ENCODE measurements at places on chromosomes 3 and 15.

- DNase-seq = no peak
These were observed 16.1 kb downstream of the SLC28A2 start for GRCh38 chr15:45268135-45268534.

- DNase-seq = peak; percentile 43
These were observed 216.9 kb downstream of the IGSF11 start for GRCh38 chr3:118817748-118818165.

DNA sequence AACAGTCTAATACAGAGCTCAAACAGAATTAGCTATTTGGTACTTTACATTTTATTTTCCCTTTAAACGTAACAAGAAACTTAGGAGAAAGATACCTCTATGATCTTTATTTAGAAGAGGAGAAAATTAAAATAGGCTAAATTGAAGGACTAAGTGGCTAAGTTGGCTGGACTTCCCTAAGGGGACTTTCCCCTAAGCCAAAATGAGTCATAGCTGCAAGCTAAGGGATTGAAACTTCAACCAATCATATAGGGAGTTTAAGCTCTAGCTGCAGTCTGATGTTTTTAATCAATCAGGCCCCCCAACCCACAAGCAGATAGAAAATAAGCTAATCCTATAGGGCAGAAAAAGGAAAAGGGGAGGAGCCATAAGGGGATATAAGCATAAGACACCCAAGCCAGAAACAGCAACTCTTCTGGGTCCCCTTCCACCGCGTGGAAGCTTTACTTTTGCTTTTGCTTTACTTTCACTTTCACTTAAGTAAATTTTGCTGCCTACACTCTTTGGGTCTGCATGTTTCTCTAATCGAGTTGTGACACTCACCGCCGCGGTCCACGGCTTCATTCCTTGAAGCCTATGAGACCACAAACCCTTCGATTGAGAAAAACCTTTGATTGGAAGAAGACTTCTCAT, 1108.5 kb upstream of the EPHA6 start:
- peak; percentile 20 for DNase-seq

DNA sequence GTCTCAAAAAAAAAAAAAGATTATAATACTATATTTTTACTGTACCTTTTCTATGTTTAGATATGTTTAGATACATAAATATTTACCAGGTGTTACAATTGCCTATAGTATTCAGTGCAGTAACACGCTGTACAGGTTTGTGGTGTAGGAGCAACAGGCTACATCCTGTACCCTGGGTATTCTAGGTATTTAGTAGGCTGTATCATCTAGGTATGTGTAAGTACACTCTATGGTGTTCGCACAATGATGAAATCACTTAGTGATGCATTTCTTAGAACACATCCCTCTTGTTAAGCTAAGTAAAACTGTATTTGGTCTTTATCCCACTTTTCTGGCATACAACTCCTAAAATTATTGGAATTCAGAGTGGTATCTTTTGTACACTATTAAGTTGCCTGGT, 77.8 kb downstream of the CDC25A start:
- no peak for DNase-seq

DNA sequence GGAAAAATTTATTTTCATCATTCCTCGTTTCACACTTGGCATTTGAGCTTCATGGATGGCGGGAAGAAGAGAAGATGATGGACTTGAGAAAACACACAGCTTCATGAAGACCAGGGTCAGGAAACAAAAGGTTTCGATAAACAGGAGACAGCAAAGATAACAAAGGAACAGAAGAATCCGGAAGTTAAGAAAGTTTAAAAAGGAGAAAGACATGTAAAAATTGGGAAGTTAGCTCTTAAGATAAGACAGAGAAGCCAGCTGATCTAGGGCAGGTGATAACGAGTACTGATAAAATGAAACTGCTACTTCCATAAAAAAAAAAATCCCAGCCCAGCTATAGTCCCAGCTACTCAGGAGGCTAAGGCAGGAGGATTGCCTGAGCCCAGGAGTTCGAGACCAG, 23.9 kb downstream of the IL5RA start:
- no peak for DNase-seq

DNA sequence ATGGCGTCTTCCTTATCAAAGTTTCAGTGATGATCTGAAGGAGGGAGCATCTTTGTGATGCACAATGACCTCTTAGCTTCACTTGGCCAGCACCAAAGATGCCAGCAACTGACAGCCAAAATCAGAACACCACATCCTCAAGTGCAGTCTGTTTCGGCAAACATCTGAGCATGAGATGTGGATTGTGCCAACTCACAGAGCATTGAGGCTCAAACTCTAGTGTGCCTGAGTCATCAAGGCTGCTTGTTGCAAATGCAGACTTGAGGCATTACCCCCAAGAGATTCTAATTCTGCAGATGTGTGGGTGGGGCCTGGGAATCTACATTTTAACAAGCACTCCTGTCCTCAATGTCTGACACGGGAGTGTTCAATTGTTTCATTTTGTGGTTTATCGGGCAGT, 35.8 kb downstream of the ABHD5 start:
- no peak for DNase-seq

DNA sequence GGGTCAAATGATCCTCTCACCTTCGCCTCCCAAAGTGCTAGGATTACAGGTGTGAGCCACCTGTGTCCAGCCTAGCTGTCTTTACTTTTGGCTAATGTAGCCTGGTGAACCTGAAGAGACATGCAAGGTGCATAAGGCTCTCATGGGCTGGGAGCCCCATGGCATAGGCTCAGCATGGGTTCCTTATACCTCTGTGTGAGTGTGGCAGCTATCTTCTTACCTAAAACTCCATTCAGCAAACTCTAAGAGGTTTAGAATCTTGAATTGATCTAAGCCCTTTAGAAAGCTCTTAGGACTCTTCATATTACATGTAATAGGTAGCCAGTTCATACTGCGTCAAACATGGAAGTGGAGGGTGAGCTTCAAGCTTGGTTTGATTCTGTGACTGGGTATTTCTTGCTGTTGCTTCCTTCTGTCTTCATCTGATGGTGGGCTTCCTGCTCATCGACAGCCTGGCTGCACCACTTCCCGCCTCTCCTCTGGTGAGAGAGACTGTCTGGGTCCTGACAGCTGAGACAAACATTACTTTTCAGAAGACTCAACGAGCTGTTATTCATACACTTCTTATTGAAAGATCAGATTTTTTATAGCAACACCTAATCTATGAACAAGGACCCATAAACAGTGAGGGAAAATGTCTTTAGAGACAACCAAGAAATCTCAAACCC, 19.2 kb upstream of the TKT start:
- no peak for DNase-seq

GRCh38 chr15:60523056-60523455, 44.1 kb upstream of the ICE2 start:
- no peak for DNase-seq

DNA sequence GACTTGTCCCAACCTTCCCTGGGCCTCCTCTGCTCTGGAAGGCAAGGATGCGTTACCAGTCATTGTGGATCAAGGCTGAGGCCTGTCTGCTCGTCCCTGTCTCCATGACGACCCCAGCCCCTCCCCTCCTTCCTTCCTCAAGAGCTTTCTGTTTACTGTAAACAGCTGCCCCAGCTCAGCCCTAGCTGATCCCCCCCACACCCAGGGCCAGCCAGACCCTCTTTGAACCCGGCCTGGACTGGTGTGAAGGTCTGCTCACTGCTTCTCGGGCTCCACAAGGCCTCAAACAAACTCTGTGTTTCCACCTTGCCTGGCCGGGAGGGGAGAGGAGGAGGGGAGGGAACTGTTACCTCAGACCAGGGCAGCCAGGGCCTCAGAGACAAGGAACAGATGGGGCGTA, 16.9 kb downstream of the VPS18 start:
- no peak for DNase-seq

DNA sequence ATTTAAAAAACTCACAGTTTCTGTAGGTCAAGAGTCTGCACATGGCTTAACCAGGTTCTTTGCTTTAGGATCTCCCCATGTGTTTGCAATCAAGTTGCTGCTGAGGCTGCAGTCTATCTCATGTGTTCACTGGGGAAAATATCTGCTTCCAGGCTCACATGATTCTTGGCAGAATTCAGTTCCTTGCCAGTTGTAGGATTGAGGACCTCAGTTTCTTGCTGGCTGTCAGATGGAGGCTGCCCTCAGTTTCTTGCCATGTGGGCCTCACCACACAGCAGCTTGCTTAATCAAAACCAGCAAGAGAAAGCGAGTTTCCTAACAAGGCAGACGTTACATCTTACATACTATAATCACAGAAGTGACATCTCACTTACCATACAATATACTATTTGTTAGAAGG, 10.0 kb upstream of the TBC1D5 start:
- DNase-seq = no peak

GRCh38 chr15:63987796-63988378, 58.4 kb downstream of the DAPK2 start:
- no peak for DNase-seq

DNA sequence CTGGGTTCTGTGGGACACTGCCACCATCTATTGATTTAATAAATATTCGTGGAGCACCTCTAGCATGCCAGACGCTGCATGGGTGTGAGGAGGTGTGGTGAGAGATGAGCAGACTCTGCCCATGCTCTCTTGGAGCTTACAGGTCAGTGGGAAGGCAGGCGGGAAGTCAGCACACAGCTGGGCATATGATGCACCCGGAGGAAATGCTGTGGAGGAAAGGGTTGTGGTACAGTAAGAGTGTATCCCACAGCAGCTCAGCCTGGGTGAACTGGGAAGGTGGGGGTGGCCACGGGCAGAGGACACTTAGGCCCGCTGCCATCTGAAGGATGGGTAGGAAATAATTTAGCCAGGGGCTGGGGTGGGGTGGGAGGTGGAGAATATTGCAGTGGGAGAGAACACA, 392.1 kb downstream of the CACNA2D3 start:
- no peak for DNase-seq

- DNase-seq = no peak
These were observed 67.0 kb upstream of the SLC25A26 start for GRCh38 chr3:66153481-66154443.

DNA sequence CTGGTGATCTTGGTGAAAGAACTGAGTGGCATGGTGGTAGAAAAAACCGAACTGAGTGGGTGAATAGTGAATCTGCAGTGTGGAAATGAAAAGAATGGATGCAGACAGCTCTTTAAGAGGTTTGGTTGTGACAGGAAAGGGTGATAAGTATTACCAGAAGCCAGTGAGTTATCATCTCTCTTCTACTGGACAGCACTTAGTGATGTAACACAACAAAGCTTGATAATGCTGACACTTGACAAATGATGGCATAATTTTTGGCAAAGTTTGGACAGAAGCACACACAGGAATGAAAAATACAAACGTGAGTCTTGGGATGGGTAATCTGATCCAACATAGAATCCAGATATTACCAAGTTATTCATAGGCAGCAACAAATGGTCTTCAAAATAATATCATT, 112.2 kb downstream of the ISL2 start:
- DNase-seq = no peak

- peak; percentile 77 for DNase-seq
These were observed at the start of gene CTSH for GRCh38 chr15:78944669-78945407. TSS of gene CTSH (minus strand) at chr15:78945046. CDS start at chr15:78944981, 65 bp downstream.

DNA sequence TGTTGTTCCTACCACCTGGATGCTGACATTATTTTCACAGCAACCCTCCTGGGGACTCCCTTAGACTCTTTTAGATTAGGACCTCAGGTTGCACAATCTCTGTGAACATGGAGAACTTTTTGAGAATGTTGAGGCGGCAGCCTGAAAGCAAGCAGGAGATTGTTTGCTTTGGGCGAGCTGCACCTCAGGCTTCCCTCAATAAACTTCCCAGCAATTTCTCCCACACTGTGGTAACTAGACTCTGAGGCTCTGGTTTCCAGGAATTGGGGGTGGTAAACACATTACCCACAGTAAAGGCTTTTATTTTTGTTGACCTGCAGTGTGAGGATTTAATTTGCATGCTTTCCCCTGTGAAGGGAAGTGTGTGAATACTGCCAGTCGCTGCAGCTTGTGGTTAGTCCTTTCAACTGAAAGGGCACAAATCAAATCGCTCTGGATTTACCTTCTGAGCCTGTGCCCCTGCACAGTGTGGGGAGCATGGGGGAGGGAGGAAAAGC, 35.2 kb upstream of the SIAH2 start:
- no peak for DNase-seq

DNA sequence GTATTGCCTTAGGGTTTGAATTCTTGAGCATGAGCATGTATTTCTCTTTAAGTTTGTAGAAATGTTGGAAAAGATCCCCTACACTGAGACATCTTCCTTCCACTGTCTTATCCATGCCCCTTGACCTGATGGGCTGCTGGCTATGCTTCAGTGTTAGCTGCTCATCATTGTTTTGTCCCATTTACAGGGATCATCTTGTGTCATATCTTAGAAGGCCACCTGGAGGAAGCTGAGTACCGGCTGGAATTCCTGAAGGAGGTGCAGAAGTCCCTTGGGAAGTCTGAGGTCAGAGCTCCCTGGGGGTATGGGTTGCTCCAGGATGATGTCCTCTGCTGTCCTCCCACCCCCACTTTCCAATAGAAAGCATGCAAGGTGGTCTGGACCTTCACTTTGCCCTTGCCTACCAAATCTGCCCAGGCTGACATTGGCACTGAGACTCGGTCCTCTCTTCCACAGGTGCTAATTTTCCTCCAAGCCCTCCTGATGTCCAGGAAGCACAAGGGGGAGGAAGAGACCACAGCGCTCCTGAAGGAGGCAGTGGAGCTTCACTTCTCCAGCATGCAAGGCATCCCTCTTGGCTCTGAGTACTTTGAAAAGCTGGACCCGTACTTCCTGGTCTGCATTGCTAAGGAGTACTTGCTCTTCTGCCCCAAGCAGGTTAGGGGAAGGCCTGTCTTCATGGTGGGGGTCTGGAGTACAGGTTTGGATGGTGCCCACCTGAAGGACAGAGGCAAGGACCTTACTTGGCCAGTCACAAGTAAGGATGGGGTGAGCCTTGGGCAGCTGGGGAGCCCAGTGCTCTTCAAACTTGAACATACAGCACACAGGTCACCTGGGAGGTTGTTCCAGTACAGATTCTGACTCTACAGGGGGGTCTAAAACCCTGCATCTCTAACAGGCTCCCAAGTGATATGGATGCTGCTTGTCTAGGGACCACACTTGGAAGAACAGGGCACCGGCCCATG, 17.7 kb downstream of the TTC21A start:
- no peak for DNase-seq

DNA sequence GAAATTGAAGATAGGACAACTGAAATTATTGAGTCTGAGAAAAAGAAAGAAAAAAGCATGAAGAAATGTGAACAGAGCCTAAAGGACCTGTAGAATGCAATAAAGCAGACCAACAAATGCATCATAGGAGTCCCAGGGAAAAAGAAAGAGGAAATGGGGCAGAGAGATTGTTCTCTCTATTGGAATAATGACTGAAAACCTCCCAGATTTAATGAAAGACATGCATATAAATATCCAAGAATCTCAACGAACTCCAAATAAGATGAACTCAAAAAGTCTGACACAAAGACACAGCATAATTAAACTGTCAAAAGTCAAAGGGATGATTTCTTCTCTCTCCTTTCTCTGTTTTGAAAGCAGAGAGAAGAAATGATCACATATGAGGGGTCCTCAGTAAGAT, 124.7 kb downstream of the MEX3B start:
- DNase-seq = no peak

All from CD4-positive, alpha-beta memory T cell (primary cell).